T1000 (cell line): ENCODE measurements at places on chromosomes 5 and 9.

DNA sequence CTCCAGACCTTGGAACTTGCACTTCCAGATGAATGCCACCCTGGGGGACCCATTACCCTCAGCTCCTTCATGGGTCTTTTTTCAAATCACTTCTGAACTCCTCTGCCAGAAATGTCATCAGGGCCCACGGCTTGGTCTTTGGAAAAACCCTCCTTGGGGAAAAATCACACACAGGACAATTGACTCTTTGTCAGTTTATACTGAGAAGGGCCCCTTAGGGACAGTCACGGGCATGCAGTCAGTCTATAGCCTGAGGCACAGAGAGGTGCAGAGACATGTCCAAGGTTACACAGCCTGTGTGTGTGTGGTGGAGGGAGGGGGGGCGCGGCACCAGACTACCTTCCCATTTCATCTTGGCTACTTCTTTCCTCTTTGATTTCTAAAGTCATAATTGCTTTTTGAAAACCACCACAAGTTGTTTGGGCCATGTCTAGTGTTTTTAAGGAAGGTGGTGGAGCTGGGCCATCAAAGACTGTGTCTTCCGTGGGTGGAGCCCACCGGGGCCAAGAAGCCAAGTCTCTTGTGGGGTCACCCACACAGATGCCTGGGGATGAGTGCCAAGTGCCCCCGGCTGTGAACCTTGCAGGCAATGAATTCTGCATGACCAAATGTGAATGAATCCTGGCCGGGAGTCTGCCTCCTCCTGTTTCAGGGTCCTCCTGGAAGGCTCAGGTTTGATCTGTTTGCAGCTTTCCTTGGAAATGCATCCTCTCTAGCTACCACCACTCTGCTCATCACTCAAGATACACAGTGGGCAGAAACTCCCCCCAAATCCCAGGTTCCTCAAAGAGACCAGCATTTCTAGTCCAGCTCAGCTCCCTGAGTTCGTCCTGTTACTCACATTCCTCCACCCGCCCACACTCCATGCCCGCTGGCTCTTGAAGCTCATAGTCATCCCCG lies 200.1 kb upstream of the TBC1D2 start:
- peak; percentile 4 for DNase-seq

GRCh38 chr5:96816411-96816939 lies 8.7 kb upstream of the ERAP1 start:
- DNase-seq, result no peak

- DNase-seq, result no peak
Observed at GRCh38 chr5:177499842-177500241, 2.4 kb upstream of the PDLIM7 start.

GRCh38 chr5:5351288-5351979 lies 71.0 kb upstream of the ICE1 start:
- peak; percentile 74 for DNase-seq

DNA sequence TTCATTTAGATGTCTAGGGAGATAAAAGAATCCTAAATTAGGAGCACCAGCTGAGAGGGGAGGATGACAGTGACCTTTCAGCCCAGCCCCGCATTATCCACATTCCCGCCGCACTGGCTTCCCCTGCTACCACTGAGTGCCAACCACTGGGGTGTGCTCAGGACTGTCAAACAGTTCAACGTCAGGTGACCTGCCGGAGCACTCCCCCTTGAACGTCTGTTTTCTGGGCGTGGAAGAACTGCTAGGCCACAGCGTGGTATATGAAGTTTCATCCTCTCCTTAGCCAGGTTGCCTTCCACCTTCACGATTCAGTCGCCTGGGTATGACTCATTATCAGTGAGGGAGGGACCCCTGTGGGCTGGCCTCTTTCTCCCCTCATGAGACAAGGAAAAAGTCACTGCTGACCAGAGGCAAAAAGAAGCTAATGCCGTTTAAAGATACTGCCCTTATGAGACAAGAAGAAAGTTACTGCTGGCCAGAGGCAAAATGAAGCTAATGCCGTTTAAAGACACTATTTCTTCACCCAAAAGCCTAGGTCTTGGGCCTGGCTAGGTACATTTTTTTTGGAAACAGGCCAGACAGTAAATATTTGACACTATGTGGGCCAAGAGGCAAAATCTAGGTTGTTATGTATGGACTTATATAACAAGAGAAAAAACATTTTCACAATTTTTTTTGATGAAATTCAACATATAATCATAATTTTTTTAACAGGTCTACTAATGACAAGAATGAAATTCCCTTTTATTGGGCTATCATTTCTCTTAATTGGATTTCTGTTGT lies 4.6 kb downstream of the NMRK1 start:
- no peak for DNase-seq

GRCh38 chr5:135031813-135032694 lies 2.0 kb downstream of the PITX1 start:
- DNase-seq, result no peak

- DNase-seq, result no peak
Observed at GRCh38 chr5:173494446-173494845, 122.0 kb downstream of the BOD1 start.

- DNase-seq, result peak; percentile 51
Observed at GRCh38 chr5:171483551-171484135, 64.2 kb downstream of the FGF18 start.

- DNase-seq, result no peak
Observed at GRCh38 chr9:99079542-99079941, 25.4 kb upstream of the TGFBR1 start.

DNA sequence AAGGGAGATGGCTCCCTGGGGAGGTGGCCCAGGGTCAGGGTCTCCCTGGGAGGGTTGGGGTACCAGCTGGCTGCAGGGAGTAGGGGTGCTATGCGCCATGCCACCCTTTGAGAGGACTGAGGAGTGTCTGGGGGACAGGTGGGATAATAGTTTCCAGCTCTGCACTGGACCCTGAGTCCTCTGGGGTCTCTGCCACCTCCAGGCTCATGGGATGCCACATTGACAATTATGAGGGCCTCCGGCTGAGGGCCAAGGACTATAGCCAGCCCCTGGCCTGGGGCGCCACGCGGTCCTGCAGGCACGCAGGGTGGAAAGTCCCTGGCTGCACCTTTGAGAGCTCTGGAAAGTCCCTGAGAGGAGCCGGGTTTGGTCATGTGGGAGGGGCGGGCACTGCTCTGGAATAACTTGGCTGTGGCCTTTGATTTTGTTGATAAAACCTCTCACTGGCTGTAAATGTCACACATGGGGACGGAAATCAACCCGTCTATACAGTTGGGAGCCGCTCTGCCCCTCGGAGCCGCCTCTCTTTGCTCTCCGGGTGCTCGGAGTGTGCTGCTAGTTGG lies 16.0 kb downstream of the TRAF2 start:
- peak; percentile 77 for DNase-seq

- DNase-seq, result no peak
Observed at GRCh38 chr5:76457674-76458485, 54.8 kb downstream of the IQGAP2 start.

DNA sequence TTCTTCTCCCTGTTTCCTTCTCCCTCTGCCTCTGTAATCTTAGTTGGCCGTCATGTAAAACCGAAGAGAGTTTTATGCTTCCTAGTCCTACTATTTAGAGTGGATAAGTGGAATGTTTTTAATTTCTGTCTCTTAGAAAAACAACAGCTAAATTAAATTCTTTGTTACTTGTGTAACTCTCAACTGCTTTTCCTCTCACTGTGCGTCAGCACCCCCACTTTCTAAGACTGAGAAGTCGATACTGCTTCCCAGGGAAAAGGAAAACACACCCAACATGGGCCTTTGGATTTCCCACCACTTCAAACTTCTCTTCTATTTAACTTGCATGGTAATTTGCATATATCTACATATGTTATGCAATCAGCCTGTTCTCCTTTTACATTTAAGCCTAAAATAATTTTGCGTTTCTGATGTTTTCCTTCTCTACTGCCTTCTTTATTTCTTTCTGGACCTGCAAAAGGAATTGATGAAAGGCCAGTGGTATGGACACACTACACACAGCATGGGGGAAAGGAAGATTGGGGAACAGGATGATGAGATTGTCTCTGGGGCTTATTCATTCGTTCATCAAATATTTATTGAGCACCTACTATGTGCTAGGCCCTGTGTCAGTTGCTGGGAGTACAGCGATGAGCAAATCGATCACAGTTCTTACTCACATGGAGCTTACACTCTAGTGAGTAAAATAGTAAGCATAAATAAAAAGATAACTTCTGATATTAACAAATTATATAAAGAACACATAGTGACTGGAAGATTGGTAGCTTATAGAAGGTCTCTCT lies 52.5 kb upstream of the CTNNA1 start:
- no peak for DNase-seq

- DNase-seq, result no peak
Observed at GRCh38 chr5:56633950-56634349, 181.4 kb upstream of the MAP3K1 start.

DNA sequence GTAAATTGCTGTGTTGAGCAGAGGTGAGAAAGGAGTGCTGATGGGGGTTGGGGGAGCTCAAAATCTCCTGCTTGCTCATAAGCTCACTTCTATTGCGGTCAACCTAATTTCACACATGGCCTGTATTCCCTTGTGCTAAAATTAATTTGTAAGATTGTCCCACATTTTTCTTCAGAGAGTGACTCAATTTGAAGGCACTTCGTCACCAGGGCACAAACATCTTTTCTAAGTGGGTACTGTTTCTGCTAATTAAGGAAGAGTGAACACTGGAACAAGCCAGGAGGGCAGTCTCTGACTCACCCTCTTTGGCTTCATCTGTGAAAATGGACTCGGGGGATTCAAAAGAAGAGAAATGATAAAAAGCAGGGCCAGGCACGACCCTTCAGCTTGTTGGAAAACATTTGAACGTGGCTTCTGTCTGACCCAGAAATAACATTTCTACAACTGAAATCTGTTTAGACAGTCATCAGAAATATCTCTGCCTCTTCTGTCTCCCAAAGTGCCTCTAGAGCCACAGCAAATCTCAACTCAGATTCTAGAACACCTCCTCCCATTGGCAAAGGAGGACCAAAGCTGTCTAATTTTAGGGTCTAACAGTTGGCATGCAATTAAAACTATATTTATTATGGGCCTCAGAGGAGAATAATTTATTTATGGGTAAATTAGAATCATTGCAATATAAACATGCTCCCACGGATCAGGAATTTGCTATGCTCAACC lies 49.8 kb downstream of the FEM1C start:
- DNase-seq, result no peak

DNA sequence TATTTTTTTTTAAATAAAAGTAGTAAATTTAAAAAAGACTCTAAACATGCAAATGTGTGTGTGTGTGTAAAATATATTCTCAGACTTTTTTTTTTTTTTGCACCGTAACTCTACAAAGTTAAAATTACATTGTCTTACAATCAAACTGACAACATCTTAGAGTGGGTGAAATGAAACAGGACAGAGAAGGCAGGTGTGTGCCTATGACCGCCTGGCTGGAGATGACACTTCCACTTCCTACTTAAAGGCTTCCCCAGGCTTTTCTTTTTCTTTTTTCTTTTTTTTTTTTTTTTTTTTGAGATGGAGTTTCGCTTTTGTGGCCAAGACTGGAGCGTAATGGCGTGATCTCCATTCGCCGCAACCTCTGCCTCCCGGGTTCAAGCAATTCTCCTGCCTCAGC lies 2.7 kb upstream of the AK1 start:
- no peak for DNase-seq

DNA sequence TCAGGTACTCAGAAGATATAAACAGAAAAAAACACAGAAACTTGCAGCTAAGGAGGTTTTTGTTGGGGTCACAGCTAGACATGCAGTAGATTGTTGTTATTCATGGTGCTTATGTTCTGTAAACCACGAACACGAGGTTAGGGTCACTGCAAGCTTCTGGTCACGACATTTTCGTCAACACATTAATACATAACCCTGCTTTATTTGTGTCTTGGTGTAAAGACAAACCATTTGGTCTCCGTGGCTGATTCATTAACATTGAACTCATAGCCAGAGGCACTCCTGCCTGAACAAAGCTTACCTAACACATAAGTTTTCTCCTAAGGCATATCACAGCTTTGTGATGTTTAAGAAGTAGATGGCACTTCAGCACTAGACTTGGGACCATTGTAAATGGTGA lies 16.9 kb downstream of the TEK start:
- no peak for DNase-seq

GRCh38 chr9:24095246-24095645 lies 269.2 kb upstream of the ELAVL2 start:
- no peak for DNase-seq

DNA sequence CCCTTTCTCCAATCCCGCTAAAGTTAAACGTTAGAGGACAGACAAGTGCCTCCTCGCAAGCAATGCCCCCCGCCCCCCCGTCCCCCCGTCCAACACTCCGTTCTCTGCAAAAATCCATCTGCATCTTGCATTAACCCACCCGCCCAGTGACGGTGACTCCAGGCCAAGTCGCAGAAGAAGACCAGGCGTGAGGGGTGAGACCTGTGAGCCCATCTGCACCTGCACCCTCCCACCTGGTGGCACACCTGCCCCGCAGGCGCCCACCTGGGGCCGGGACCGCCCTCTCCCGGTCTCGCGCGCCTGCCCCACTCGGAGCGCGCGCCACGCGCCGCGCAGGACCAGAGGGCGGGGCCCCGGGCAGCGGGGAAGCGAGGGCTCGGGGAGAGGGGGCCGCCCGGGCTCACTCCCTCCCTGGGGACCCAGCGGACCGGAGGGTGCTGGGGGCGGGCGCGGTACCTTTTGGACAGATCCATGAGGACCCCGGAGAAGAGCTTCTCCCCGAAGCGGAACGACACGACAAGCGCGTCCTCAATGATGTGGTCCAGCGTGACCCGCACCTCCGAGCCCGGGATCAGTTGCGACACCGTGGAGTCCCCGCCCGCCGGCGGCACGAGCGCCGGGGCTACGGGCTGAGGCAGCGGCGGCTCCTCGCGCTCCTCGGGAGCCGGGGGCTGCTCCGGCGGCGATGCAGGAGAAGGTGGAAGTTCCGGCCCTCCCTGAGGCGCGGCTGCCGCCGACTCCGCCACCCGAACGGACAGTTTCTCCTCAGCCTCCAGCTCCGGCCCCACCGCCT lies 705 bp downstream of the PWWP2A start:
- DNase-seq, result no peak

DNA sequence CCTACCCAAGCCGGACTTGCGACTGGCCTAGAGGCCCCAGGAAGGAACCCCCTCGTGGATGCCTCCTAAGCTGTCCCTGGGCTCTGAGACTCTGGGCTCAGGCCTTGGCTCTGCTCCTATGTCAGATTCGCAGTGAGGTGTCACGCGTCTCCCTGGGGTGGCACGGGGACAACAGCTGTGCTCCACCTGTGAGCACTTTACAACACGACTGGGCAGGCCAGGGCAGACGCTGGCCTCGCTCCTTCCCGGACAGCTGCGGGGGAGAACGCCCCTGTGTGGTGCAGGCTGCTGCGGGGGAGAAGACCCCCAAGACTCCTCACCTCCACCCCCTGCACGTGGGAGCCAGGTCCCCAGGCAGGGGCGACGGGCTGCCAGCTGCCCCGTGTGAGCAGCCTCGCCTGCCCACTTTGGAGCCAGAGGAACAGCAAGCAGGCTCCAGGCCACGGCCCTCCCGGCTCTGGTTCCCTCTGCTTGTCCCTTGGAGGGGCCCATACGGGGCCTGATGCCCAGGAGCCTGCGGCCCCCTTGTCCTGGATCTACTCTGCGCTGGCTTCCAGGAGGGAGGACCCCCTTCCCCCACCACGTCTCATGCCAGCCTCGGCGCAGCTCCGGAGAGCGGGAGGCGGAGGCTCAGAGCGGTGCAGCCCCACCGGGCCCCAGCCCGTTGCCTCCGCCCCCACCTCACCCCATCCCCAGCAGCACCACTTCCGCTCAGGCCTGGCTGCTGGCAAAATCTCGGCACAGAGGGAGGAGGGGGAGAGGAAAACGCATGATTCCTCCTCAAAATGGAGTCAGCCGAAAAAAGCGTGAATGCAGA lies 36.0 kb downstream of the SARDH start:
- DNase-seq, result no peak
